CD8-positive, alpha-beta memory T cell (primary cell): ENCODE measurements at places on chromosomes 12 and 14.

DNA sequence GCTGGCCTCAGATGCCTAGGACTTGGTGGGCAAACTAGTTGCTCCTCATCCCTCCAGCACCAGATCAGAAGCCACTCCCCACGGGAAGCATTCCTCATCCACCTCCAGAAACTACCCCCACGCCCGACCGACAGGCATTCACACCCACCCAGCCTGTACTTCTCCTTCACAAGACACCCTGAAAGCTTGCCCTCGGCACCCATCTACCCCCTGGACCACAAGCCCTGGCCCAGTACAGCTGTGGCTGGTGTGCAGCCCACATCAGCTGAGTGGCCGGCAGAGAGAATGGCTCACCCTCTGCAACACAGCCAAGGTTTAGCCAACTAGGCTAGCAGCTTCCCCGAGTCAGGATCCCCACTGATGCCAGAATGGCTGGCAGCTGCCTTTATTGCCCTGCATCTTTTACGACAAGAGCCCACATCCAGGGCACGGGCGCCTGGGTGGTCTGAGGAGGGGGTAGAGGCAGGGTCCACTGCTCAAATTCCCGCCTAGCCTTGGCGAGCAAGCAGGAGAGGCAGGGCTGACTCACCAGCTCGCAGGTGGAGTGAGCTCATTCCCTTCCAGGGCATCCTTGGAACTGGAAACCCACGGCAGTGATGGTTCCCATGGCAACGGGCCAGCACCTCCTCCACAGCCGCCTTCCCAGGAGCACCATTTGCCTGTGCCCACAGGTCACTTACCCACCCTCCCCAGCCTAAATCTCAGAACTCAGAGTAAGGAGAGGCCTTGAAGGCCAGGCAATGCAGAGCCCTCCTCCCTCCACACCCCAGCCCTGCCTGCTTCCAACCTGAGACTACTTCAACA is 17.1 kb downstream of the ACTN1 start:
- no peaks in the 10 kb centered on the region for H3K36me3 ChIP-seq
- no peak overlapping the region for H3K27ac ChIP-seq
- H3K27me3 ChIP-seq, result no peaks in the 10 kb centered on the region
- H3K4me1 ChIP-seq, result peaks cover 77% of the 10 kb centered on the region
- DNase-seq, result no peak

DNA sequence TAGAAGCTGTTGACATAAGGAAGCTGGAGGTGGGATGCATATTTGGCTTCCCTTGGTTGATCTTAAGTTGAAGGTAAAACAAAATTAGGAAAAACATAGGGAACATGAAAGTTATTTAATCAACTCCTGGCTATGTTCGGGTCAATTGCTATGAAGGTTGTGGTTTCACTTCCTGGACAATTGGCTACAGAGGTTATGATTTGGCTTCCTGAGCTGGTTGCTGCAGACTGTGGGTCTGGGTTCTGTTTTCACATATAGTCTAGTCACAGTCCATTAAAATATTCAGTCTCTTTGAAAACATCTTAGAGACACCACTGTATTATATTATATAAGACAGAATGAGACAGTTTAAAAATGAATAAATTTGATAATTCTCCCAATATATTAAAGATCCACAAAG is 895.2 kb upstream of the USP15 start:
- no peak overlapping the region for H3K27ac ChIP-seq
- DNase-seq, result no peak
- H3K4me3 ChIP-seq, result no peak overlapping the region
- no peaks in the 10 kb centered on the region for H3K27me3 ChIP-seq
- H3K4me1 ChIP-seq, result no peaks in the 10 kb centered on the region

DNA sequence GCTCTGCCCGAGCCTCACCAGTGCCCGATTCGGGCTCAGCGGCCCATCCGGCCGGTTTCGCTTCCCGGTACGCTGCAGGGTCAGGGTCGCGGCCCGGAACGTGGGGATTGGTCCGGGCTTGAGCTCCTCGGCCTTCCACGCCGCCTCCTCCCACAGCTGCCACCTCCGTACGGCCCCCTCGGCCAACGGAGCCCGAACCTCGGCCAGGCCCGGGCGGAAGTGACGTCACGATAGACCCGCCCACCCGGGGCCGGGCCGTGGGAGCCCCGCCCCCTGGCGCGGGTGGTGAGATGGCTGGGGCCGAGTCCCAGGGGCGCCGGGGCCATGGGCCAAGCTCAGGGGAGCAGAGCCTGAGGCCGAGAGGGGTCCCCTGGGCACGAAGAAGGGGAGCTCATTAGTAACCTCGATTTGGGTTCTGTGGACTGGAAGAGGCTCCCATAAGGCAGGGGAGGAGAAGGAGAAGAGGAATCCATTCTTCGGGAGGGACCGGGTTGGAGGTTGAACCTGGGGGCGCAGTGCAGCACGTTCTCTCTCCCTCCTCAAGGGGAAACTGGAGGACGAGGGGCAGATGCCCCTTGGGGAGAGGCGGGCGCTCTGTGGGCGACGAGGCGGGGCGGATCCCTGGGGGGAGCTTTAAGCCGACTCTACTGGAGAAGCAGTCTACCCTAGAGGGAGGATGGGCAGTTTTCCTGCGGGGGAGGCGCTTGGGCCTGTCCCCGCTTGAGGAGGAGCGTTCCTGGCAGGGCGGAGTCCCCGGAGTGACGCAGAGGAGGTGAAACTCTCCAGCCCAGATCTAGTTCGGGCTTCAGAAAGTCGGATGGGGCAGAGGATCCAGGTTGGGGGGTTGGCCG is at the start of gene MLF2:
MLF2 (minus strand) TSS at position 221 of the 851 bp plus-strand sequence. CDS start 807 bp downstream, outside the sequence.
- peaks cover 15% of the 10 kb centered on the region for H3K36me3 ChIP-seq
- peaks cover 22% of the 10 kb centered on the region for H3K4me1 ChIP-seq
- peak; percentile 98 for DNase-seq
- H3K27ac ChIP-seq, result peak within 1 kb of the TSS; percentile 98
- H3K4me3 ChIP-seq, result peak within 1 kb of the TSS; percentile 99
- no peaks in the 10 kb centered on the region for H3K27me3 ChIP-seq

- H3K4me1 ChIP-seq, result peaks cover 3% of the 10 kb centered on the region
- no peak overlapping the region for H3K4me3 ChIP-seq
- H3K27me3 ChIP-seq, result no peaks in the 10 kb centered on the region
- H3K27ac ChIP-seq, result no peak overlapping the region
- H3K36me3 ChIP-seq, result no peaks in the 10 kb centered on the region
Observed at GRCh38 chr12:124681779-124682391, 114.5 kb upstream of the NCOR2 start.

GRCh38 chr14:80101835-80102234 is 109.5 kb downstream of the DIO2 start:
- H3K4me1 ChIP-seq, result no peaks in the 10 kb centered on the region
- H3K27me3 ChIP-seq, result no peaks in the 10 kb centered on the region
- H3K27ac ChIP-seq, result no peak overlapping the region
- no peak for DNase-seq
- no peaks in the 10 kb centered on the region for H3K36me3 ChIP-seq

- no peak for DNase-seq
- H3K4me1 ChIP-seq, result no peaks in the 10 kb centered on the region
Observed at GRCh38 chr12:118541934-118542333, 165.6 kb downstream of the SUDS3 start.

DNA sequence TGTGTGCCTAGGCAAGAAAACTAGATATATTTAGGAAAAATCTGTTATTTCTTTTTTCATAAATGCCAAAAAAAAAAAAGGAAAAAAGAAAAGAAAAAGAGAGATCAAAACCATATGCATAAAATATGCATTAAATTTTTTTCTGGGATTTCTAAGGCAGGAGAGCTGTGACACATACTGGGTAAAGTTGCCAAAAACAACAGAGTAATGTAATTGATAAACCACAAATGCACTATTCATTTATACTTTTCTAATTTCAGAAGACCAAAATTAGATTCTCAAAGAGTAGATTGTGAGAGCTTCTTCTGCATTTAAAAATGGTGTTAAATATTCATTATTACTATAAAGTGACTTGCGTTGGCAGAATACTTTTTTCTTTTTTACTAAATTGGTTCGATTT is 673.8 kb upstream of the MGAT4C start:
- no peaks in the 10 kb centered on the region for H3K4me1 ChIP-seq
- no peak overlapping the region for H3K4me3 ChIP-seq
- no peaks in the 10 kb centered on the region for H3K36me3 ChIP-seq
- no peaks in the 10 kb centered on the region for H3K27me3 ChIP-seq
- H3K27ac ChIP-seq, result no peak overlapping the region

GRCh38 chr12:47033789-47034555 is 45.4 kb upstream of the PCED1B start:
- H3K4me1 ChIP-seq, result peaks cover 4% of the 10 kb centered on the region
- H3K4me3 ChIP-seq, result no peak overlapping the region
- no peak overlapping the region for H3K27ac ChIP-seq
- no peaks in the 10 kb centered on the region for H3K36me3 ChIP-seq
- no peaks in the 10 kb centered on the region for H3K27me3 ChIP-seq

- no peak overlapping the region for H3K4me3 ChIP-seq
- DNase-seq, result no peak
- H3K36me3 ChIP-seq, result no peaks in the 10 kb centered on the region
- H3K27ac ChIP-seq, result no peak overlapping the region
- H3K27me3 ChIP-seq, result no peaks in the 10 kb centered on the region
Observed at GRCh38 chr12:97075161-97075933, 168.3 kb downstream of the NEDD1 start.

DNA sequence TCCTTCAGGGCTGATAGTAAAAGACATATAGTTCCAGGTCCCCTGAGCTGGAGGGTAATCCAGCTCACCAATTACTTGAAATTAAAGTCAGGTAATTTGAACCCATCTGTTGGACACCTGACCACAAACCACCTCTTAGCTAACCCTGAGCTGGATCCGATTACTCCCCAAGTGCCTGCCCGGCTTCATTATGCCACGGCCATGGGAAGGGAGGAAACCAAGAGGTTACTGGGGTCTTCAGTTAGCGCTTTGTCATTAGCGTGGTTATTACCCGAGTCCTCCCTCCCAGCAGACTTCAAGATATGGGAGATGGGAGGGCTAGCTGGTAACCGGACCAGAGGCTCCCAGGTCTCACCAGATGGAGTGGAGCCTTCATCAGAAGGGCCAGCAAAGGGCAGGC is 1071.4 kb downstream of the BCL11B start:
- no peak overlapping the region for H3K4me3 ChIP-seq
- H3K4me1 ChIP-seq, result peaks cover 65% of the 10 kb centered on the region
- H3K27me3 ChIP-seq, result no peaks in the 10 kb centered on the region
- no peak for DNase-seq
- H3K36me3 ChIP-seq, result no peaks in the 10 kb centered on the region

DNA sequence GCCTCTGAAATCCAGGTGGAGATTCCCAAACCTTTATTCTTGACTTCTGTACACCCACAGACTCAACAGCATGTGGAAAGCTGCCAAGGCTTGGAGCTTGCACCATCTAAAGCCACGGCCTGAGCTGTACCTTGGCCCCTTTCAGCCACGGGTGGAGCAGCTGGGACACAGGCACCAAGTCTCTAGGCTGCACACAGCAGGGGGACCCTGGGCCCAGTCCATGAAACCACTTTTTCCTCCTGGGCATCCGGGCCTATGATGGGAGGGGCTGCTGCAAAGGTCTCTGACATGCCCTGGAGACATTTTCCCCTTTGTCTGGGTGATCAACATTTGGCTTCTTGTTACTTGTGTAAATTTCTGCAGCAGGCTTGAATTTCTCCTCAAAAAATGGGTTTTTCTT is 32.0 kb downstream of the EIF2S3B start:
- DNase-seq, result no peak
- no peaks in the 10 kb centered on the region for H3K36me3 ChIP-seq
- H3K4me1 ChIP-seq, result no peaks in the 10 kb centered on the region
- H3K4me3 ChIP-seq, result no peak overlapping the region
- no peak overlapping the region for H3K27ac ChIP-seq

- H3K4me3 ChIP-seq, result peak overlapping the region; percentile 68
- H3K27me3 ChIP-seq, result no peaks in the 10 kb centered on the region
Observed at GRCh38 chr12:48351022-48351708, 446 bp upstream of the ZNF641 start.

DNA sequence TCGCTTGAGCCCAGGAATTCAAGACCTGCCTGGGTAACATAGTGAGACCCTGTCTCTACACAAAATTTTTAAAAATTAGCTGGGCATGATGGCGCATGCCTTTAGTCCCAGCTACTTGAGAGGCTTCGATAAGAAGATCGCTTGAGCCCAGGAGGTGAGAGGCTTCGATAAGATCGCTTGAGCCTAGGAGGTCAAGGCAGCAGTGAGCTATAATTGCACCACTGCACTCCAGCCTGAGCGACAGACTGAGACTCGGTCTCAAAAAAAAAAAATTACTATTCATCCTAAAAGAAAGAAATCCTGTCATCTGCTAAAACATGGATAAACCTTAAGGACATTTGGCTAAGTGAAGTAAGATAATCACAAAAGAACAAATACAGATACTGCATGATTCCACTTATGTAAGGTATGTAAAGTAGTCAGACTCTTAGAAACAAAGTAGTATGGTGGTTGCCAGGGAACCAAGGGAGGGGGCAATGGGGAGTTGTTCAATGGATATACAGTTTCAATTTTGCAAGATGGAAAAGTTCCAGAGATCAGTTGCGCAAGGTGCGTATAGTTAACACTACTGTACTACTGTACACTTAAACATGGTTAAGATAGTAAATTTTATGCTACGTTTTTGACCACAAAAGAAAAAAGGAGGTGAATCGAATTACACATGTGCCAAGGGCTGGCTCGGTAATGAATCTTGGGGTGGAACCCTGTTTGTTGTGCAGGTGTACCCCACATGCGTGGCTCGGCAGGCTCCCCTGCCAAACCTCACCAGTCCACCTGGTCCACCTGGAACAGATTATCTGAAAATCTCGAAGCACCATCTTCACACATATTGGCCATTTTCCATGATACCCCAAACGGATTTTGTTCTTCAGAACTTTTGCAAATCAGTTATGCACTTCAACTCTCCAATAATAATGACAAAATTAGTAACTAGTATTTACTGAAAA is 18.3 kb upstream of the ATP2A2 start:
- no peak for DNase-seq
- no peaks in the 10 kb centered on the region for H3K36me3 ChIP-seq
- no peak overlapping the region for H3K27ac ChIP-seq
- H3K27me3 ChIP-seq, result no peaks in the 10 kb centered on the region
- no peaks in the 10 kb centered on the region for H3K4me1 ChIP-seq

DNA sequence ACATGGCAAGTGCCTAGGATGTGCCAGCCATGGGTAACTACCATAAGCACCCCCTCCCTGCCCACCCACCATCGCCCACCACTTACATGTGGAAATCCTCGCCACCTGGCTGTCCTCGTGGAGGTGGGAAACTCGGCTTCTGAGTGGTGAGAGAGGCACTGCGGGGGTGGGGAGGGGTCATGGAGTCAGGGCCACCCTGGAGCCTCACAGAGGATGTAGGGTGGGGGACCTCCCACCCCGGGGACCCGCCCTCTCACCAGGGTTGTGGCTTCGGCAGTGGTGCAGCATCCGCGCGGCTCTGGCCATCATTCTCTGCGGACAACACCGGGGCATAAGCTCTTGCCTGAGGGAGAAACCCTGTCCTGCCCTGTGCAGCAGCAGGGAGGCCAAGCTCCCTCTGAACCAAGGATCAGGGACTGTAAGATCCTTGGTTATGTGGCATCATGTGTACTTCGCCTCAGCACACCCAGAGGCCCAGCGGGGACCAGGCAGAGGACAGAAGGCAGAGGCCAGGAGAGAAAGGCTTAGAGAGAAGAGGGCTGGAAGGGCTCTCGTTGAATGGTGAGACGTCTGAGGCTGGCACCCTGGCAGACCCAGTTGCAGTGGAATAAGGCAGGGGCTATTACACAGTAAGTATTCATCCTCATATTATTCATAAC is 12.8 kb upstream of the ENDOU start:
- H3K27me3 ChIP-seq, result no peaks in the 10 kb centered on the region
- no peak overlapping the region for H3K4me3 ChIP-seq
- DNase-seq, result no peak
- H3K4me1 ChIP-seq, result peaks cover 21% of the 10 kb centered on the region
